ENCODE measurements at places on chromosomes 6 and 20.

DNA sequence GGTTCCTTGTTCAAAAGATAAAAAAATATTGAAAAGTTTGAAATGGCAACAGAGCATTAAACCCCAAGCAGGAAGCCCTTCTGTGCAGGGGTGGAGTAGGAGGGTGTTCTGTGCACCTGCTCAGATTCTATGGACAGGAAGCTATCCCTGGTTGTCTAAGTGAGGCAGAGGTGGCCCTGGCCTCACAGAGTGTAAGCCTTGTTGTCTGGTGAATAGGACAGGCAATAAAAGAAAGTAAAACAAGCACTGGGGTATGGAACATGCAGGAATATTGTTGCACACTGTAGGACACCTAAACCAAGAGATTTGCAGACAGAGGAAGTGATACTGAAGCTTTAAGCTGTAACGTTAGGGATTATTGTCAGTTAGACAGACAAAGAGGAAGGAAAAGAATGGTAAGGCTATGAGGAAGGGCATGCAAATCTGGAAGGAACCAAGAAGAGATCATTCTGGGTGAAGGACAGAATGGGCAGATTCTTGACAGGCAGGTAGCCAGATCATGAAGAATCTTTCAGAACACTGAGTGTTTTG lies 66.8 kb downstream of the TBC1D7 start:
- peak; percentile 86 for DNase-seq

DNA sequence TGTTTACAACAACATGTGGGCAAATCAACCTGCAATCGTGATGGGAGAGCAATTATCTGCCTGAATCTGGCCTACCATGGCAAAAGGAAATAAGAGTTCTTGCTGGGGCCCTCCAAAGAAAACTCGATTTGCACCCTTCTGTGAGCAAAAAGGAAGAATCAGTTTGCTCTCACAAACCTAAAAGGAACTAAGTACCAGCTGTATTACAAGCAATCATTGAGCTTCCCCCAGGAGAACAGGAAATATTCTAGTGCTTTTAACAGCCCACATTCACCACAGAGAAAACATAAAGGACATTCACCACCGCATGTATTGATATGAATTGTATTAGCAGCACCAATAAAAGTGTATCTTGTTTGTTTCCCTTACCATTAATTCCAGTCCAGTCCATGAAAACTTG lies 75.0 kb downstream of the MBOAT1 start:
- no peak for DNase-seq

- peak; percentile 63 for DNase-seq
Measured at GRCh38 chr6:29552512-29553051, 7.0 kb downstream of the UBD start.

DNA sequence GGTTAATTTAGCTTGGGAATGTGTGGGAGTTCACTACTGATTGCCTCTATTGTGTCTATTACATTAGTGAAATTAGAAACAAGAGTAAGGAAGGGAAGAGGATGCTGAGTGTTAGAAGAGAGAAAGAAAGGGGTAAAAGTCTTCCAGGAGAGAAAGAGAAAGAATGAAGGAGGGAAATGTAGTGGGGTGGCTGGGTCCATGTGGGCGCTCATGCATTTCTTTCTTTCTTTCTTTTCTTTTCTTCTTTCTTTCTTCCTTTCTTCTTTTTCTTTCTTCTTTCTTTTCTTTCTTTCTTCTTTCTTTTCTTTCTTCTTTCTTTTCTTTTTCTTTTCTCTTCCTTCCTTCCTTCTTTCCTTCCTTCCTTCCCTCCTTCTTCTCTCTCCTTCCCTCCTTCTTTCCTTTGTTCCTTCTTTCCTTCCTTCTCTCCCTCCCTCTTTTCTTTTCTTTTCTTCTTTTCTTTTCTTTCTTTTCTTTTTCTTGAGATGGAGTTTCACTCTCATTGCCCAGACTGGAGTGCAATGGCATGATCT lies 16.2 kb upstream of the SALL4 start:
- DNase-seq, result no peak

DNA sequence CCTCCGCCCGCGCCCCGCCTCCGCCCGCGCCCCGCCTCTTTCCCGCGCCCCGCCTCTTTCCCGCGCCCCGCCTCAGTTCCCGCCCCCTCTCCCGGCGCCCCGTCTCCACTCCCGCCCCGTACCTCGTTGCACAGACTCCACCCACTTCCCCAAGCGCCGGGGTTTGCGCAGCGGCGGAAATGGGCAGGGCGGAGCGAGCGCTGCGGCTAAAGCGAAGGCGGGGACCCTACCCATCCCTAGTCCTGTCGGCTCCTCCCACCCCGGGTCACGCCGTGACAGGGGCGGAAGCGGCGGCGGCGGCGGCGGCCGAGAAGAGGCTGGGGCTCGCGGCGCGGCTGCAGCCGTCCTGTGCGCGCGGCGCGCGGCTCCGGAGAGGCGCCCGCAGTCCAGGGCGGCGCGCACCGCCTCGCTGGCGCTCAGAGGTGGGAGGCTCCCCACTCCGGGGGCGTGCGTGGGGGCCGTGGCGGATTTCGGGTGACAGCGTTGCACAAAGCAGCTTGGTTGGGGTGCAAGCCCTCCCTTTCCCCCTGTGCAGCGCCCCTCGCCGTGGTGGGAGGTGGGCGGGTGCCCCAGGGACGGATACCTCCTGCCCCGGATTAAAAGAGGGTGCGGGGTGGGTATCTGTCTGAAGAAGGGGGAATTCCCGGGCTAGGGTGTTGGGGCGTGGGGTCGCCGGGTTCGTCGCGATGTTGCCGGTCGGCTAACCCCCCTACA lies at the start of gene KDM1B:
Gene KDM1B, plus strand, starts transcription at position 273 of the 714 bp plus-strand sequence. CDS start 4,474 bp downstream, outside the sequence.
- DNase-seq, result peak; percentile 97

- peak; percentile 89 for DNase-seq
Measured at GRCh38 chr20:38152621-38153221, 12.3 kb downstream of the TGM2 start.

DNA sequence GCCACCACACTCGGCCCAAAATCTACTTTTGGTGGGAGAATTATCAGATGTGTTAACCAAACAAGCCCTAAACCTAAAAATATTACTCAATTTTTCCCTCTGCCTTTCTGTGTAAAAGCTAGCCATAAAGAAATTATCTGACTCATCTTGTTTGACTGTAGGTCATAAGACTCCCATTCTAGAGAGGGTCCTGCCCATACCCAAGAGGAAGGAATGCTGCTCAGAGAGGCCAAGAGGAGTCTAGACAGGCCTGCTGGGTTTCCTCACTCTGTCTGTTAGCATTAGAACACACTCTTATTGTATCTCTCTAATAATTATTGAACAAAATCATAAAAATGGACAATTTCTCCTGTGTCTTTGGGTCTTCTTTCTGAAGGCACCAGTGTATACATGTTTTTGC lies 26.1 kb downstream of the C6orf141 start:
- DNase-seq, result no peak

DNA sequence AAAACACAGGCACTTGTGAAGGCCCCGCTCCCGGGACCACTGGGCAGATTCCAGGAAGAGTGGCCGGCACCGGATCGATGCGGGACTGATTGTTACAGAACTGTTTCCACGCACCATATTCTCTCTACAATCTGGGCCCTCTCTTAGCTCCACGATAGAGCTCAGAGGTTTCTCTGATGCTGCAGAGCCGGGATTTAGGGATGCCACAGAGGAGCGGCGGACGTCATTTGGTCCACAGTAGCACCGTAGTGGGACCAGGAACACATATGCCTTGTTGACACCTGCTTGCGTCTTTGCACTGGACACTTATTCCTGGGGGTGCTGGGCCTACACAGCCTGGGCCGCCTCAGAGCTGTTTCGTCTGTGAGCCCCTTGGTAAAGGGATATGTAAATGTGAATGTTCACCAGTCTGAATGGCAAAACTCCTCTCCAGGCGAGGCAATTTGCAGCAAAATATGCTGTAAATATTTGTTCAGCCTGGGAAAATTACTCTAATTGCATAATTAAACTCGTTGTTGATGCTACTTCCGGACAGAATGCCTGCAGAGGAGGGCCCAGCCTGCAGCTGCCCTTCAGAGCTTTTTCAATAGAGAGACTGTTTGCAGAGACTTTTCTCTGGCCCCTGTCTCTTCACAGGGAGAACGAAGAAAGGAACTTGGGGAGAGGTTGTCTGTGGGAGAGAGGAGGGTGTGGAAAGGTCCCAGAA lies 9.4 kb downstream of the PCK1 start:
- DNase-seq, result no peak

- DNase-seq, result peak; percentile 46
Measured at GRCh38 chr6:18327626-18328025, 59.5 kb upstream of the RNF144B start.

DNA sequence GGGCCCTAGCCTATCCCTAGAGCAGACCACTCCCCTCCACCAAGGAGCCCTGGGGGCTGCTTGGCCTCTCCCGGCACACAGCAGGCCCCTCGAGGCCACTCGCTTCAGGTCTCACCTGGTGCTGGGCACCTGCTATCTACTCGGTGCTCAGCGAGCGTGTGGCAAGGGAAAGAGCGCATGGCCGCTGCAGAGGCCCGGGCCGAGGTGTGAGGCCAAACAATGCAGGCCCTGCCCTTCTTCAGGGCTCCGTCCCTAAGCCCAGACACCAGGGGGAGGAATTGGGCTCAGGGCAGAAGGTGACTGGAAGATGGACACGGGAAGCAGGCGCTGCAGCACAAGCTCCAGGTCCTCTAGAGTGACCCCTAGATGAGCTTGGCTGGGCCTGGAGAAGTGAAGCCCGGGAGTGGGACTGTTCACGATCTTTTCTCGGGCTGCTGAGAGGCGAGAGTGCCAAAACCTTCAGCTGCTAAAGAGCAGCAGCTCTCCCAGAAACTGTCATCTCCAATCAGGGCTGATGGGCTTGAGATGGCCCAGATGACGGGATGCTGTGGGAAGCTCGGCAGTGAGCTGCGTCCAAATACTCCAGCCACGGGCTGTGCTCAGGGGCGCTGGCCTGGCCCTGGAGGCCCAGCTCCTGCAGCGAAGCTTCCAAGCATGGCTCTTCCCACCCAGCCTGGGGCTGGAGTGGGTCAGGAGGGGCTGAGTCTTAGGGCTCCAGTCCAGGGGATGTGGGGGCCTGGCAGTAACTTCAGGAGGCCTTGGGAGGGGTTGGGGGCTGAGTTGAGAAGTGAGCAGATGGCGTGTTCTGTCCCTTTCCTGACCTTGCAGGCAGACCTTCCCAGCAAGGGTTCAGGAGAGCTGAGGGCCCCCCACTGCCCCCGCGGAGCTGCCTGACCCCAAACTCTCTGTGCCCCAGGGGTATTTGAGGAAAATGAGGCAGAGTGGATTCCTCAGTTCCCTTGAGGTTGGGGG lies 43.7 kb downstream of the APCDD1L start:
- no peak for DNase-seq

DNA sequence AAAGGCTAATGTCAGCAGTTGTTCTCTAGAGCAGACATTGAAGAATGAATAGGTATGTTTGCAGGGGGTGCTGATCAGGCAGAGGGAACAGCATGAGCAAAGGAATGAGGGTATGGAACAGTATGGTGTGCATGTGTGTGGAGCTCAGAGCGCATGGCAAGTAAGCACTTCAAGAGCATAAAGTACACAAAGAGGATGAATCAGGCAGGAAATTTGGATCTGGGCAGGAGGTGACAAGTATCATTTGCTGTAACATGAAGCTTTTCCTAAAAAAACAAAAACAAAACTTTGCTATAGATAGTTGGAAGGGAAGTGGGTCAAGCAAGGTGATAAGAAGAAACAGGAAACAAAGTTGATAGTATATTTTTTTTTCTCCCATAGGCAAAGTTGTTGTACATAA lies 746.8 kb downstream of the HDGFL1 start:
- DNase-seq, result no peak

DNA sequence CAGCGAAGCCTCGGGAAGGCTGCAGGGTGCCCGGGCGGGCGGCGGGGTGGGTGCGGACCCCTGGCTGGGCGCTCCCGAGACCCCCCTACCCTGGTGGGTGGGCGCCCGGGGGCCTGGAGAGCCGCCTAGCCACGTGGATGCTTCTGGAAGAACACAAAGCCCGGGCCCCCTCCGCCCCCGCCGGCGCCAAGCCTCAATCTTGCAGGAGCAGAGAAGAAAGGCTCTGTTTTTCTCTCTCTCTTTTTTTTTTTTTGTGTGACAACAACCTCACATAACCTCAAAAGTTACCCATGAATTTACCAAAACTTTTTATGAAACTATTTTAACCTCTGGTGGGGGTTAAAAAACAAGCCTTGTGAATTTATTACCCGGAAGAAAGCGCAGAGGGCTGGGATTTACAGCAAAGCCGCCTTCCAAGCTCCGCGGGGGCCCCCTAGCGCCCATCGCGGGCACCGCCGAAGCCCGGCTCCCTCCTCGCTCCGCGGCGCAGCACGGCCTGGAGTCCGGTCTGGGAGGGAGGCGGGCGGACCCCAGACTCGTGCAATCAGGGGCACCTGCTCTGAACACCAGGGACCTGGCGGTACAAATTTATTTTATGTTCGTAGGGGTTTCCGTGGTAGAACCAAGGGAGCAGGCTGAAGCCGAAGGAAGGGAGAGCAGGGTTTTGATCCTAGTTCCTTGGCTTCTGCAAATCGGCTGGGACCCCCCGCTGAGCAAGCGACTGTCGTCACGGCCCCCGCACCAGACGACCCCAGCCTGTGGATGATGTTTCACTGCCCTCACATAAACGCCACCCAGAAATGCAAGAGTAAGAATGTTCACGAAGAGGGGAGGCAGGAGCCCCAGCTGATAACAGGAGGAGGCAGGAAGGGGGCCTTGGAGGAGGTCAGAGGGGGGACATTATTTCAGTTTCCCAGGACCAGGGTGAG lies 58.9 kb downstream of the ZNF831 start:
- DNase-seq, result peak; percentile 61

GRCh38 chr6:56241124-56241802 lies 6.1 kb downstream of the COL21A1 start:
- DNase-seq, result no peak

GRCh38 chr6:87897013-87897412 lies 150.6 kb upstream of the SPACA1 start:
- DNase-seq, result no peak

DNA sequence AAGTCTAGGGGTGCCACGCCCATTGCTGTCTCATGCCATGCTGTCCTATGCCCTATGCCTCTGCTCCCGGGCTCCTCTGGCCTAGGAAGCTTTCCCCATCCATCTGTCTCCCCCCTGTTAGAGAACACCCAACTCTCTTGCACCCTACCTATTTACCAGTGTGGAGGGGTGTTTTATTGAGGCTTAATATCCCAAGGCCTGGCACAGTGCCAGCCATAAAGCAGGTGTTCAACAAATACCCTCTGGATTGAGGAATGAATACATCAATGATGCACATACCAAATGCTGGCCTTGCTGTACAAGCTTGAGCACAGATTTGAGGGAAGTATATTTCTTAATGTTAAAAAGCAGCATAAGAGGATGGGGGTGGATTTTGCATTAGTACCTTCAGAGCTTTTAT lies 38.3 kb downstream of the METTL24 start:
- DNase-seq, result no peak

DNA sequence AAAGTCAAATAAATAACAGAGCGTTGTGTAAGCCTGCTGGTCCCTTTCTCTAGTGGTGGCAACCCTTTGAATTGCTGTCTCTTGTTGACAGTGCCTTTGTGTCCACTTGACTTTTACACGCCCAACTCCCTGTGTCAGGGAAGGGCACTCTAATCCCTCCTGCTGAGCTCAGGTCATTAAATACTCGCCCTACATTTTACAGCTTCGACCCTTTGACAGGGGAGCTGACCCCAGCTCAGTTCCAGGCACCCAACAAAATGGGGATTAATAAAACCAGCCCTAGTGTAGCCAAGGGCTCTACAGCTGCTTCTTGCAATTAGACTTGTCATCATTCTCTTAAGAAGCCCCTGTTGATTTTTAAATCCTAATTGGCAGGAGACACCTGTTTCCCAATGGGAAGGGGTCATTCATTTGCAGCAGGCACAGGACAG lies 308.2 kb downstream of the EYA4 start:
- no peak for DNase-seq

Data from CD14-positive monocyte (primary cell).